DMS153 (cell line): ENCODE measurements at places on chromosomes 4 and X.

GRCh38 chr4:77235289-77235854 is 78.4 kb downstream of the CCNG2 start:
- no peak for DNase-seq

GRCh38 chrX:136694431-136695087 is 46.6 kb downstream of the CD40LG start:
- no peak for DNase-seq

GRCh38 chr4:177323416-177323815 is 13.7 kb downstream of the NEIL3 start:
- DNase-seq: no peak

- no peak for DNase-seq
Observed at GRCh38 chrX:120486786-120487185, 17.7 kb upstream of the LAMP2 start.

DNA sequence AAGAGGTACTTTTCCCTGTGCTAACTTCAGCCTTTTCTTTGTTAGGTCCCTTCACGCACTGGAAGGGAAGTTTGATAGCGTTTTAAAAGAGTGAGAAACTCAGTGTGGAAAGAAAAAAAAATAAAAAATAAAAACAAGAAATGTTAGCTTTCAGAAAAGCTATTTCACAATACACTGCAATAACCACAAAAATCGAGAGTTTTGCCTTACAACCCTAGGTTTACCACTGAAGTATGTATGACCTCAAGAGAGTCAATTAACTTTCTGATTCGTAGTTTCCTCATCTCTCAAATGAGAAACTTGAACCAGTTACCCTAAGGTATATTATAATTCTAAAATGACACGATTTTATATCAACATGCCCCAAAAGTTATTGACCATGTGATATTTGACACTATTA is 93.9 kb upstream of the JADE1 start:
- no peak for DNase-seq

GRCh38 chr4:70544279-70544868 is 26.0 kb downstream of the AMTN start:
- DNase-seq: no peak

DNA sequence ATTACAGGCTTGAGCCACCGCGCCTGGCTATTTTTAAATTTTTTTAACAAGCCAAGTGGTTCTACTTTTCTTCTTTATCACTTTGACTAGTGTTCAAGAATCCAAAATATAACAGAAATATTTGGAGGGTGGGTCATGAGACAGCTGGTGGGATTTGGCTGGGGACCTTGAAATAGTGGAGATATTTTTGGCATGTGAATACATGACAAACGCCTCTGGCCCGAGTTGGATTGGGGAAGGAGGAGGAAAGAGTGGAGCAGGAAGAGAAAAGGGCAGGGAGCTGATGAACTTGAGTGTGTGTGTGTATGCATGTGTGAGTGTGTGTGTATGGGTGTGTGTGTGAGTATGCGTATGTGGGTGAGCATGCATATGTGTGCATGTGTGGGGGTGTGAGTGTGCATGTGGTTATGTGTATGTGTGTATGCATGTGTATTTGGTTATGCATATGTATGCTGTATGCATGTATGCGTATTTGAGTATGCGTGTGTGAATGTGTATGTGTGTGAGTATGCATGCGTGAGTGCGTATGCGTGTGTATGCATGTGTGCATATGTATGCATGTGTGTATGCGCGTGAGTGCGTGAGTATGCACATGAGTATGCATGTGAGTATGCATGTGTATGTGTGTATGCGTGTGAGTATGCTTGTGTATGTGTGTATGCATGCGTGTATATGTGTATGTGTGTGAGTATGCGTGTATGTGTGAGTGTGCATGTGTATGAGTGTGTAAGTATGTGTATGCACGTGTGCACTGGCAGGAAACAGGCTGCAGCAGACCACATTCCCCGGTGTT is 49.6 kb downstream of the JADE1 start:
- DNase-seq: no peak

- peak; percentile 3 for DNase-seq
Observed at GRCh38 chr4:117134386-117134785, 49.0 kb upstream of the TRAM1L1 start.

GRCh38 chrX:38105216-38105725 is 98.9 kb downstream of the SYTL5 start:
- no peak for DNase-seq

- DNase-seq: no peak
Observed at GRCh38 chr4:25161593-25161950, 1.3 kb upstream of the SEPSECS start.

DNA sequence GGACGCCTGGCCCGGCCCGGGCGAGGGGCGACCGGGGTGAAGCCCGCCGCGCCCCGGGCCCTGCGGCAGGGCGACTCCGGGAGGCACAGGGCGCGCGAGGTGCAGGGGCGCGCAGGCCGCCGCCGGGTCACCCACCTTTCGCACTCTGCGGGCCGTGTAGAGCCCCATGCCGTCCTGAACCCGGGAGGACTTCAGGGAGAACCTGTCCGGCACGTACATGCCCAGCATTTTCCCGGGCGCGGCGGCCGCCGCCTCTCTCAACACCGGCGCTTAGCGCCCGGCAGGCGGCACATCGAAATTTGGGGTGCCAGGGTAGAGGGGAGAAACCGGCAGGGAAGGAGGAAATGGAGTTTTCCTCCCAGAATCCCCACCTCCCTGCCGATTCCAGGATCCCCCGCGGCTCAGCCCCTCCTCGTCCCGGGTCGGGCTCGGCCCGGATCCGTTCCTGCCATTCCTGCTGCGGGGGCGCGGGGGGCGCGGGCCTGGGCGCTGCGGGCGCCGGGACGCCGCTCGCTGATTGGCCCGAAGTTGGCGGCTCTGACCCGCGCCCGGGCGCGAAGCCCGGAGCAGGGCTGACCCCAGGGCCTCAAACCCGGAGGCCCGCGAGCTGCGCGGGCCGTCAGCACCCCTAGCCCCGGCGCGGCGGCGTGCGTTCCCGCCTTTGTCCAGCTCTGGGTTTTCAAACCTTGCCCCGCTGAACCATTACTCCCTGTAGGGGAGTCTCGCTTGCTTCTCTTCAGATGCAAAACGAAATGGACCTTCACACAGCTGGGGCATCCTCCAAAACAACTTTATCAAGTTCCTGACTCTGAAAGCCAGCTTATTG is at the start of gene PRDM5:
Gene PRDM5, minus strand, starts transcription at position 346 of the 826 bp plus-strand sequence. Its CDS starts 118 bp downstream, at position 228.
- no peak for DNase-seq

- no peak for DNase-seq
Observed at GRCh38 chr4:25246680-25247611, 13.1 kb downstream of the PI4K2B start.

DNA sequence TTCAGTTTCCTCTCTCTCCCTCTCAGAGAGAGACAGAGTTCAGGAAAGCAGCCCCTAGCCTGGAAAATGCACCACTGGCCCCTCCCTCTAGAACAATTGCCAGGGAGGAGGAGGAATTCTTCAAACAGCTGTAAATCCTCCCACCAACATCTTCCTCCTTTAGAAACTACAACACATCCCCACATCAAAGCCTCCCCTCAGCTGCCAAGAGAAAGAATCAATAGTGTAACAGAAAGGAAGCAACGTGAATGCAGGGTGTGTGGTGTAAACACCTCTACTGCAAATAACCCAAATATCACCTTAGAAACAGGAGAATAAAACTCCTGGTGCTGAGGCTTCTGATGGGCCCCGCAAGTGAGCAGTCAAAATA is 249.9 kb upstream of the GATB start:
- no peak for DNase-seq

DNA sequence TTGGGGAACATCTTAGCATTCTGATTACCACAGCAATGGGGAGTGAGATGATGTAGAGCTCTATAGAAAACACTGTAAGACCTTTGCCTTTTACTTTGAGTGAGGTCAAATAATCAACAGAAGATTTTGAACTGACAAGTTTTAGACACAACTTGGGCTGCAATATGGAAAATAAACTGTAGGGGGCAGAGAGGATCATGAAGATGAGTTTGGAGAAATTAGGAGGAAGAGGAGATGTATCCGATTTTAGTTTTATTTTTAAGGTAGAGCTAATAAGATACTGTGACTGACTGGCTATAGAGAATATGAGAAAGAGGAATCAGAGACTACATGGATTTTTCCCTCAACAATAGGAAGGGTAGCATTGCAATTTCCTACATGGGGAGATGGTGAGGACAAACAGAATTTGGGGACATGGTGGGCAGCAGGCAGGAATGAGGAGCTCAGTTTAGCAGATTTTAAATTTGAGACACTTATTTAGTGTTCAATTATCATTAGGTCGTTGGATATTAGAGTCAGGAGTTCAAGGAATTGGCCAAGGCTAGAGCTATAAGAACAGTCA is 563.1 kb downstream of the INPP4B start:
- no peak for DNase-seq

DNA sequence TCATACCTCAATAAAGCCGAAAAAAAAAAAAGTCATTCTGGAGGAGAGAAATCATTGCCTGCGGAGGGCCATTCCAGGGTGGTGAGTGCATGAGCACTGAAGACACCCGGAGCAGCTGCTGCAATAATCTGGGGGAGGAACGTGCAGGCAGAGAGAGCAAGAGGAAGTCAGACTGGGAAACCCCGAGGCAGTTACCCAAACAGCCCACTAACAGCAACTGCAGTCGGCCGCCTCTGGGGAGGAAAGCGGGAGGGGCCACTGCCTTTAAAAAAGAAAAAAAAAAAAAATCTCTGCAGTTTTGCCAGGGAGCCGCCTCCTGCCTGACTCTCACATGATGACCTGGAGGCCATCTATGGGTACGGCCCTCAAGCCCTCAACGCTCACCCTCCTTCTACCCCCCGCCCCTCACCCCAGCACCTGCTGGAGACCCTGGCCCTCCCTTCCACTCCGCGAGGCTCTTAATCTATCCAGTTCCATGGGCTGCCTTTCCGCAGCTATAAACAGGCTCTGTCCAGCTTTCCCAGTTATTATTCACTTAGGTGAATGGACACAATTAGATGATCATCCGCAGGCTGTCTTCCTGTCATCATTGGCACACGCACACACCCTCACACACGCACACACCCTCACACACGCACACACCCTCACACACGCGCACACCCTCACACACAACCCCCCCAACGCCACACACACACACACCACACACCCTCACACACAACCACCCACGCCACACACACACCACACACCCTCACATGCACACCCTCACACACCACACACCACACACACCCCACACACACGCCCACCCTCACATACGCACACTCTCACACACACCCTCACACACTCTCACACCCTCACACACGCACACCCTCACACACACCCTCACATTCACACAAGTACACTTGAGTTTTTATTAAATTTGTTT is 3.4 kb upstream of the AVPR2 start:
- DNase-seq: peak; percentile 90

GRCh38 chr4:119087121-119087520 is 48.5 kb upstream of the MYOZ2 start:
- DNase-seq: no peak

- no peak for DNase-seq
Observed at GRCh38 chr4:125693228-125693627, 378.5 kb downstream of the FAT4 start.

DNA sequence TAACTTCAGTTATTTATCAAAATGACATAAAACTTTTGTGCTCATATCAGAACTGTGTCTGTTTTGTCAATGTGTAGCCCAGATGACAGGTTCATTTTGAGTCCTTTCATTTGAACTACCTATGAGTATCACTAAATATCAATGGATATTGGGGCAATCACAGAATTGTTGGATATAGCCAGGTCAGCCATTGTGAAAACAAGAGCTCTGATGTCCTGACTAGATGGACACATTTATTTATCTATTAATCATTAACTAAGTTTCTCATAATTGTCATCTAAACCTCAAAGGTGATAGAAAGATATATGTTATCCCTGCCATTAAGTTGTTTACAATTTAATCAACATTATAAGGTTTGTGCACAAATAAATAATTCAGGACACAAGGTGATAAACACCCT is 638.3 kb upstream of the GRIA3 start:
- no peak for DNase-seq

GRCh38 chr4:37946503-37947179 is 13.6 kb upstream of the PTTG2 start:
- no peak for DNase-seq

GRCh38 chr4:13584481-13584880 is 40.2 kb upstream of the NKX3-2 start:
- DNase-seq: no peak

- DNase-seq: no peak
Observed at GRCh38 chrX:56800307-56800706, 71.3 kb downstream of the NBDY start.

DNA sequence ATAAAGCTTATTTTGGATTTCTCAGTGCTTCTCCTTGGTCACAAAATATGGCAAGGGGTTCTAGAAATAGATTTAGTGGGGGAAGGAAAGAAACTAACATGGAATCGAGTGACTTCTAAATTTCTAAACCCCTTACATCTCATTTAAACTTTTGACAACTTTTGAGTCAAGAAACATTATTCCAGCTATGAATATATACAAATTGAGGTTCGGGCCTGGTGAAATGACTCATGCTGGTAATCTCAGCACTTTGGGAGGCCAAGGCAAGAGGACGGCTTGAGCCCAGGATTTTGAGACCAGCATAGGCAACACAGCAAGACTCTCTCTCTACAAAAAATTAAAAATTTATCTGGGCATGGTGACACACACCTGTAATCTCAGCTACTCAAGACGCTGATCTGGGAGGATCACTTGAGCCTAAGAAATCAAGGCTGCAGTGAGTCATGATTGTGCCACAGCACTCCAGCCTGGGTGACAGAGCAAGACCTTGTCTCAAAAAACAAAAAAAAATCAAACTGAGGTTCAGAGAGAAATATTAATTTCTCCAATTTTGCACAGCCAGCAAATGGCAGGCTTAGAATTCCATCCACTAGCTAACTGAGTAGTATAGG is 99.8 kb downstream of the ANXA3 start:
- DNase-seq: no peak

- no peak for DNase-seq
Observed at GRCh38 chr4:169137558-169137920, 127.5 kb upstream of the CBR4 start.

DNA sequence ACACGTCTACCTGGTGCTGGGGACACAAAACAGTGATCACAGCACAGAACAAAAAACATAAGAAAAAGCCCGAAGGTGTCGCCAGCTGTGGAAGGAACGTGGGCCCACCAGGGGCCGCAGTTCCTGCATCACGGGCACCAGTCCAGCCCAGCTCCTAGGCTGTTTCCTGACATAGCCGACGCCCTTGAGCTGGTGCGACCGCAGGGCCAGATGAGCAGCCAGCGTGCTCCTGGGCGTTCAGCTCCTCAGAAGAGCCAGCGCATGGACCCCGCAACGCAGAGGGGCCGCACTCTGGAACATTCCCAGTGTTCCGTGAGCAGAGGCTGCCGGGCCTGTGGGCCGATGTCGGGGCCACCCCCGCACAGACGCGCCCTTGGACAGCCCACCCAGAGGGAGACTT is 44.1 kb downstream of the GAK start:
- DNase-seq: no peak
